Right cardiac atrium (tissue), 5 donors: ENCODE measurements at places on chromosomes 2 and 18. TPM values are rescaled to one million over a fixed set of nuclear protein-coding genes. Genes with fewer than 3 reads are reported as not detected.
A peak's percentile ranks its signal among the peaks of the same experiment; 100 is the strongest.

The ASXL2 gene
- 27.2 TPM for total RNA-seq

The SERPINB3 gene
- total RNA-seq, result not detected

The EVX2 gene
- not detected for total RNA-seq

DNA sequence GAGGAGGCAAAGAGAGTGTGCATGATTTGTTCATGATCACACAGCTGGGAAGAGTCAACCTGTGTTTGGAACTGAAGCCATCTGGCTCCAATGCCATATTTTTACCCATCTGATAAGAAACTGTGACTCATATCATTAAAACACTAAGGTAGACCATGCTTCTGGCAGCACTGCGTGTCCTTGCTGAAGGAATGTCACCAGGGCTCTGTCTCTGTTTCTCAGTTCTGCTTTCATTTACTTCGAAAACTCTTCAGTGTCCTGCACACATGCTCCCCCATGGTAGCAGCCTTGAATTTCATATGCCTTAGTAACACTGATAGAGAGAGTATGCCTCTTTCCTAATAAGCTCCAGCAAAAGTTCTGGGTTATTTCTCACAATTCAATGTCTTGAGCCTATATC, 830.4 kb downstream of the DCDC2C start:
- DNase-seq, result no peak

DNA sequence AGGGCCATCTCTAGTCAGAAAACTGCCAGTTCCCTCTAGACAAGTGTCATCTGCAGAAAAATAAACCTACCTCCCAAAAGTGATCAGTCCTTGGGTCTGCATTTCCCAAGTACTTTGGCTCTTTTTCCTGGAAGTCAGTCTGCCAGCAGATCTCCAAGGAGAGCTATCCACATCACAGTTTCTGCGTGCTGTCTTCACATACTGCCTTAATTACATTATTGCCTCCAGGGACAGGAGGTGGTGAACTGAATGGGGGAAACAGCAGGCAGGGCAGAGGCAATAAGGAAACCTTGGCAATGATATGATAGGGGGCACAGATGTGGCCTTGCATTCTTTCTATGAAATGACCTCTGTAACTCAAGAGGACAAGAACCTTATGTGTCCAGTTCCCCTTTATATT, 105.9 kb upstream of the SIX2 start:
- DNase-seq, result no peak

DNA sequence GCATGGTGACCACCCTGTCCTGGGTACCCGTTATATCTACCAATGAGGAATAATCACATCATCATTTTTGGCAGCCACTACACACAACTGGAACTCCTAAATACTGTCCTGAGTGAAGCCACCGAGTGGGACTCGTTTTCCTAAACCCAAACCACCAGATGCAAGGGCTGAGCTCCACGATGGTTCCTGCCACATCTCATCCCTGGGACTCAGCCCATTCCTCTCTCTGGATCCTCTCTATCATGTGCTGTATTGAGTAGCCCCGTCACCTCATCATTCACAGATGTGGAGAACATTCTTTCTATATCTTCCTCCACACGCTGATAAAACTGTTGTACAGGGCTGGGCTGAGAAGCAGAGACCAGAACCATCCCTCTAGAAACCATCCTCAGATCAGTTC, 79.4 kb upstream of the SMAD7 start:
- DNase-seq, result no peak

GRCh38 chr2:9285385-9285920, 78.8 kb downstream of the ASAP2 start:
- DNase-seq, result no peak

- DNase-seq, result no peak
Observed at GRCh38 chr2:171404261-171404660, 29.5 kb downstream of the METTL8 start.

DNA sequence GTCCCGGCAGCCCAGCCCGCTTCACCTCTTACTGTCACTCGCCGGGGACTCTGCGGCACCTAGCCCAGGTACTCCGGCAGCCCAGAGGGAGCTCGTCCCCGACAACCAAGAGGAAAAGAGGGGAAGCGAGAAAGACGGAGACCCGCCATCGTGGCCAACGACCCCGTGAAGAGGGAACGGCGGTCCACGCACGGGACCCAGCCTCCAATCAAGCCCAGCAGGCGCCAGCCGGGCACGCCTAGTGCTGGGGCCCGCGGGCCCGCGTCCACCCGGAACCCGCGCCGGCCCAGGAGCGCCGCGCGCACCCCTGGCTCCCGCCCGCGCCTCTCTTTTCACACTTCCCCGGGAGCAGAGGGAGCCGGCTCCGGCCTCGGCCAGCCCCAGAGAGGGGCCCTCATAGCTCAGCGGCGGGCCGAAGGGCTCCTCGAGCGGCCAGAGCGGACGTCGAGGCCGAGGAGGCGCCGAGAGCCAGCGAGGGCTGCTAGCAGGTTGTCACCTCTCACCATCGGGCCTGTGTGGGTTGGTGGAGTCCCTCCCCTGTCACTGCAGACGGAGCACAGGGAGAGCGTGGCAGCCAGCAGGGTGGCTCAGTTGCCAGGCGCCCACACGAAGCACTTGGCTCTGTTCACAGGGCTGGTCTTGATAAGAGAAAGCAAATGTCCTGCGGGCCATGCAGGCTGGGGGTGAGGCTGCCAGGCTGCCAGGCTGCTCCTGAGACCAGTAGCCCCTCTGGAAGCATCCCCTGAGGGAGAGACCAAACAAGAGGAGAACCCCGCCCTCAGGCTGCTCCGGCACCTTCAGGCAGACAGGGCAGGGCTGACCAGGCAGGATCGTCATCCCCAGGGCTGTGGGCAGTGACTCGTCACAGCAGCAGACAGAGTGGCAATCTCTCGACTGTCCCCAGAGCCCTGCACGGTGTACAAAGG, 36.9 kb upstream of the KLF11 start:
- DNase-seq, result peak; percentile 86
